ENCODE measurements at places on chromosomes 13 and 19. TPM values are rescaled to one million over a fixed set of nuclear protein-coding genes. Genes with fewer than 3 reads are reported as not detected.

GRCh38 chr13:62040806-62041205, 625.2 kb upstream of the PCDH20 start:
- H3K27ac ChIP-seq, result no peak overlapping the region
- no peak for DNase-seq
- H3K27me3 ChIP-seq, result no peaks in the 10 kb centered on the region
- H3K4me1 ChIP-seq, result no peaks in the 10 kb centered on the region
- H3K4me3 ChIP-seq, result no peak overlapping the region
- no peaks in the 10 kb centered on the region for H3K36me3 ChIP-seq

DNA sequence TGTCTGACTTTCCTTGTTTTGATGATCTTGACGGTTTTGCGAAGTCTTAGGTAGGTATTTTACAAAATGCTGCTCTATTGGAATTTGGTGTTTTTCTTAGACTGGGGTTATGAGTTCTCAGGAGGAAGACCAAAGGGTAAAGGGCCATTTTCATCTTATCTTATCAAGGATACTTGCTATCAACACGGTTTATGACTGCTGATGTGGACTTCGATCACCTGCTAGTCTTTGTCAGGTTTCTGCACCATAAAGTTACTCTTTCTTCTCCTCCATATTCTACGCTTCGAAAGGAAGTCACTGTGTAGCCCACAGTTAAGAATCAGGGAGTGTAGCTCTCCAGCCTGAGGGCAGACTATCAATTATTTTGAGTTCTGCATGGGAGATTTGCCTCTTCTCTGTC, 7.4 kb upstream of the CEBPG start:
- no peak overlapping the region for H3K27ac ChIP-seq
- H3K4me1 ChIP-seq, result no peaks in the 10 kb centered on the region
- H3K4me3 ChIP-seq, result no peak overlapping the region
- H3K27me3 ChIP-seq, result no peaks in the 10 kb centered on the region
- no peaks in the 10 kb centered on the region for H3K36me3 ChIP-seq

DNA sequence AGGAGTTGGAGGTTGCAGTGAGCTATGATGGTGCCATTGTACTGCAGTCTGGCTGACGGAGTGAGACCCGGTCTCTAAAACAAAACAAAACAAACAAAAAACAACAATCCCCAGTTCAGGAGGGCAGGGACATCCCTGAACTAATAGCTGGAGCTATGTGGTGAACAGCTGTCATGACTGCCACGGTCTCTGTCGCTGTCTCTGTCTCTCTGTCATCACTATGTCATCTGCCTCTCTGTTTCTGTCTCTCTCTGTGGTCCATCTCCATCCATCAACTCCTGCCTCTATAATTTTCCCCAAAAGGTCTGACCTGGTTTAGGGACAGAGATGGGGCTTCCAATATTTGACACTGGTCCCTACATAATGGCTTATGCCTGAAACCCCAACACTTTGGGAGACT, 7.4 kb downstream of the ITPKC start:
- H3K27me3 ChIP-seq, result no peaks in the 10 kb centered on the region
- peaks cover 34% of the 10 kb centered on the region for H3K4me1 ChIP-seq
- H3K36me3 ChIP-seq, result peaks cover 18% of the 10 kb centered on the region
- DNase-seq, result no peak

DNA sequence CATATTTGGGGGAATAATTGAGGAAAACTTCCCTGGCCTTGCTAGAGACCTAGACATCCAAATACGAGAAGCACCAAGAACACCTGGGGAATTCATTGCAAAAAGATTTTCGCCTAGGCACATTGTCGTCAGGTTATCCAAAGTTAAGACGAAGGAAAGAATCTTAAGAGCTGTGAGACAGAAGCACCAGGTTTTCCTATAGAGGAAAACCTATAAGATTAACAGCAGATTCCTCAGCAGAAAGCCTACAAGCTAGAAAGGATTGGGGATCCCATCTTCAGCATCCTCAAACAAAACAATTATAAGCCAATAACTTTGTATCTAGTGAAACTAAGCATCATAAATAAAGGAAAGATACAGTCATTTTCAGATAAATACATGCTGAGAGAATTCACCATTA, 114.9 kb downstream of the PIBF1 start:
- no peak overlapping the region for H3K4me3 ChIP-seq
- H3K27ac ChIP-seq, result no peak overlapping the region
- peaks cover 4% of the 10 kb centered on the region for H3K4me1 ChIP-seq
- H3K36me3 ChIP-seq, result no peaks in the 10 kb centered on the region
- DNase-seq, result no peak

- H3K36me3 ChIP-seq, result no peaks in the 10 kb centered on the region
- no peaks in the 10 kb centered on the region for H3K4me1 ChIP-seq
- no peak overlapping the region for H3K27ac ChIP-seq
- no peak overlapping the region for H3K4me3 ChIP-seq
- no peak for DNase-seq
These were observed 9.3 kb downstream of the GP6 start for GRCh38 chr19:55028757-55029156.

- no peaks in the 10 kb centered on the region for H3K36me3 ChIP-seq
- peaks cover 84% of the 10 kb centered on the region for H3K4me1 ChIP-seq
- no peaks in the 10 kb centered on the region for H3K27me3 ChIP-seq
- DNase-seq, result no peak
- H3K4me3 ChIP-seq, result no peak overlapping the region
These were observed 6.6 kb downstream of the STARD13 start for GRCh38 chr13:33278913-33279312.

- H3K27me3 ChIP-seq, result no peaks in the 10 kb centered on the region
- no peaks in the 10 kb centered on the region for H3K36me3 ChIP-seq
- no peak for DNase-seq
- no peak overlapping the region for H3K27ac ChIP-seq
- H3K4me1 ChIP-seq, result no peaks in the 10 kb centered on the region
- H3K4me3 ChIP-seq, result no peak overlapping the region
These were observed 38.6 kb upstream of the TSHZ3 start for GRCh38 chr19:31387717-31388301.

- no peaks in the 10 kb centered on the region for H3K4me1 ChIP-seq
- no peak overlapping the region for H3K4me3 ChIP-seq
- H3K27me3 ChIP-seq, result no peaks in the 10 kb centered on the region
These were observed 1505.9 kb downstream of the PCDH9 start for GRCh38 chr13:65724226-65724625.

DNA sequence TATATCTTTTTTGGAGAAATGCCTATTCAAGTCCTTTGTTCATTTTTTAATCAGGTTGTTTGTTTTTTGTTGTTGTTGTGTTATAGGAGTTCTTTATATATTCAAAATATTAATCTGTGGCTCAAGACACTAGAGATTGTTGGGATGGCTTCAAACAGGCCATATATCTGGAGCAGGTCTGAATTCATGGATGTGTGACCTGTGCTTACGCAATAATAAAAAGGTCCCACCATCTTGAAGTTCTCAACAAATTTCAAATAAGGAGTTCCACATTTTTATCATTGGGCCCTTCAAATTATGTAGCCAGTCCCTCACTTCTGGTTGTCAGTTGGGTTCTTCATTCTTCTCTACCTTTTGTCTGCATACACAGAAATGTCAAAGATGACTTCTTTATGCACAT, 17.7 kb upstream of the NUDT15 start:
- H3K4me3 ChIP-seq, result no peak overlapping the region
- no peak for DNase-seq
- no peak overlapping the region for H3K27ac ChIP-seq
- H3K4me1 ChIP-seq, result no peaks in the 10 kb centered on the region
- no peaks in the 10 kb centered on the region for H3K36me3 ChIP-seq

GRCh38 chr13:113238536-113238935, 29.1 kb downstream of the CUL4A start:
- DNase-seq, result no peak
- no peaks in the 10 kb centered on the region for H3K4me1 ChIP-seq
- no peak overlapping the region for H3K27ac ChIP-seq
- no peak overlapping the region for H3K4me3 ChIP-seq

Gene MTMR6
- total RNA-seq, result 11.2 TPM

Gene PEG3
- 3.1 TPM for total RNA-seq

Gene TUBA3C
- not detected for total RNA-seq

Gene MYO16
- under 0.01 TPM for total RNA-seq

Gene NCR1
- total RNA-seq, result not detected

Gene PBX4
- 8.2 TPM for total RNA-seq
